ENCODE measurements at places on chromosomes 1 and 21. TPM values are rescaled to one million over a fixed set of nuclear protein-coding genes. Genes with fewer than 3 reads are reported as not detected.

The PROX1 gene
- total RNA-seq, result not detected

DNA sequence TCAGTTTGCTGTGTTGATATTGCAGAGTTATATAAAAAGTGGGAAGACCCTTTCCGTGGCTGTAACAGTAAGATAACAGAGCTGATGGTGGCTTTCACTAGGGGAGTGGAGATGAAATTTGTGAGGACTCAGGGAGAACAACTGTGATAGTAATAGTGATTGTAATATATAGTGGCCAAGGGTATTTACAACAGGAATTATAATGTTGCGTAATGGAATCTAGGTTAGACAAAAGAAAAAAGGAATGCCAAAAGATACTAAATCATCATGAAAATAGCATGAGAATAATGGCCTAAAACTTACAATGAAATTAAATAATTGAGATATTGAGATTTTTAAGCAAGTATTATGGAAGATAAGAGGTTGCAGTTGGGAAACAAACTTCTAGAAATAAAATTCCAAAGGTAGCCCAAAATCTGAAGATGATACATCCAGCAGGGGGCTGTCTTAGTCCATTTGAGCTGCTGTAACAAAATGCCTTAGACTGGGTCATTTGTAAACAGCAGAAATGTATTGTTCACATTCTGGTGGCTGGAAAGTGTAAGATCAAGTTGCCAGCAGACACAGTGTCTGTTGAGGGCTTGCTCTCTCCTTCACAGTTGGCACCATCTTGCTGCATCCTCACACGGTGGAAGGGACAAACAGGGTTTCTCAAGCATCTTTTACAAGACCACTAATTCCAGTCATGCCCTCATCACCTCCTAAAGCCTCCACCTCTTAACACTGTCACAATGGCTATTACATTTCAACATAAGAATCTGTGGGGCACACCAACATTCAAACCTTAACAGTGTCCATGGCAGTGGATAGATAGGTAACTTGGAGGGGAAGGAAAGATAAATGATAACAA is 711.2 kb downstream of the MRPL39 start:
- DNase-seq, result no peak

The HCN3 gene
- 1.5 TPM for total RNA-seq

DNA sequence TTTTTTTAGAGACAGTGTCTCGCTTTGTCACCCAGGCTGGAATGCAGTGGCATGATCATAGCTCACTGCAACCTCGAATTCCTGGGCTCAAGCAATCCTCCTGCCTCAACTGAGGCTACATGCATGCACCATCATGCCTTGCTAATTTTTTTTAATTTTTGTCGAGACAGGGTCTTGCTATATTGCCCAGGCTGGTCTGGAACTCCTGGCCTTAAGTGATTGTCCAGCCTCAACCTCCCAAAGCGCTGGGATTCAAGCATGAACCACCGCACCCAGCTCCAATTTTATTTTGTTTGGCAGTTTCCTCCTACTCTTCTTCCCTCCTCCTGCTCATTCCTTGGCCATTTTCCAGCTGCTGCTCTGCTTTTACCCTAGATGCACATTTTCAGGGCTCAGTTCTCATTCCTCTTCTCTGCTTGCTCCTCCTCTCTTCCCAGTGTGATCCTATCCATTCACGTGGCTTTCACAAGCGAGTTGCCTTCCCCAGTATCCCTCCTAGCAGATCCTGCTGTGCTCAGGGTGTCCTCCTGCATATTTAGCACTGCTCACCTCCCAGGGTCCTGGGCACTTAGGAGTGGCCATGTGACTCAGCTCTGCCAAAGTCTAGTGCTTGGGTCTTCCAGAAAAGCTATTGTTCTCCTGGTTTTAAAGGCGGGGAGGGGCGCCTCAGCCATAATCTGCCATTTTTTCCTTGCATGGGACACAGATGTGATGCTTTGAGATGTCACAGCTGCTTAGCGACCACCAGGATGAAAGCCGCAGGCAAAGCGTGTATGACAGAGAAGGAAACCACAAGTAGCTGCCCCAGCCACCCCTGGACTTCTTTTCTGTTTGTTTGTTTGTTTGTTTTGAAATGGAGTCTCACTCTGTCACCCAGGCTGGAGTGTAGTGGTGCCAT is 33.7 kb downstream of the PSEN2 start:
- DNase-seq, result no peak

DNA sequence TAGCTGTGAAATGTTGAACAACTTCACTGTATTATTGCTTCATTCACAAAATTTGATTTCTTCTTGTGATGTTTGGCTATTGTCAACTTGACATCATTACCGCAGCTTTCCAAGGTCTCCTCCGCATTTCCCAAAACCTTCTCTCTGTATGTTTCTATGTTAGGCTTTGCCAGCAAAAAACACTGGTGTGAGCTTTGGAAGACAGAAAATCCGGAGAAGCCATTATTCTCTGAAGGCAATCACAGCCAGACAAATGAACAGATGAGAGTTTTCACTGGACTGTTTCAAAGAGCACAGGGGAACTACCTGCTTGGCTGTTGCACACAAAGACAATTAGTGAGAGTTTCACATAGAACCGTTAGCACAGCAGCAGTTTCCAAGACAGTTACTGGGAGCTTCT is 609.6 kb downstream of the BRINP3 start:
- no peak for DNase-seq

GRCh38 chr21:46149205-46149901 is 6.0 kb downstream of the FTCD start:
- DNase-seq, result no peak

- no peak for DNase-seq
These were observed 1054.7 kb upstream of the TMPRSS15 start for GRCh38 chr21:19458295-19458694.

The CD2 gene
- 192 TPM for total RNA-seq

The VHLL gene
- total RNA-seq, result not detected

The KLHL12 gene
- 16.5 TPM for total RNA-seq

- DNase-seq, result no peak
These were observed 25.8 kb downstream of the KIF26B start for GRCh38 chr1:245180496-245181157.

DNA sequence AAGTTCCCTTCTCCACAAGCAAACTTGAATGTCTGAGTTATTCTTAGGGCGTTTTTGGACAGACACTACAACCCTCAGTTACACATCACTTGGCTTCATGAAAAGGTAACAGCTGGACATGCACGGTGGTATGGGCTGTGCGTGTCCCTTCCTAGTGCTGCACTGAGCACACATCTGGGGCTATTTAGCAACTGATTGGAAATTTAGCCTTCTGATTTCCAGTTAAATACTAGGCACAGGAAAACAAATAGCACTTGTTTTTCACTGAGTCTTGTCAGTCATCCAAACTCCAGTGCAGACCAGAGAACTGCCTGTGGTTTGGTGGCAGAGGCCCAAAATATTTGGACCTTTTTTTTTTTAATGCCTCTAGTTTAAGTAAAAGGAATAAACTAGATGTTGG is 134.7 kb downstream of the TGFBR3 start:
- no peak for DNase-seq

GRCh38 chr1:203271962-203272632 is 33.2 kb upstream of the BTG2 start:
- DNase-seq, result no peak

DNA sequence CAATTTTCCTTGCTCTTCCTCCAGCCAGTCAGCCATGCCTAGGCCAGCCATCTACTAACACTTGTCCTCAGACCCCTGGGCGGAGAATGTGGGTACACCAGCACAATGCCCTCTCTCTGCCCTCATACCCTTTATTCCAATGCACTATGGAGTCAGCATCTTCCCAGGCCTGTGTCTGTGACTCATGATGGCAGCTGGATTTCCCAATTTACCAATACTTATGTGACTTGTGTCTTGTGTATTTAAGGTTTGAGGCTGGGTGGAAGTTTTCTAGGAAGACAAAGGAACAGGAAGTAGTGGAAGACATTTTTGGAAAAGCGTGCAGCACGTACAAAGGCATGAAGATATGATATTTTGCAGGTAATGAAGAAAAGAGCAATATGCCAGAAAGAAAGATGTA is 114.3 kb downstream of the NMNAT2 start:
- DNase-seq, result no peak

The BEST4 gene
- total RNA-seq, result 0.57 TPM

DNA sequence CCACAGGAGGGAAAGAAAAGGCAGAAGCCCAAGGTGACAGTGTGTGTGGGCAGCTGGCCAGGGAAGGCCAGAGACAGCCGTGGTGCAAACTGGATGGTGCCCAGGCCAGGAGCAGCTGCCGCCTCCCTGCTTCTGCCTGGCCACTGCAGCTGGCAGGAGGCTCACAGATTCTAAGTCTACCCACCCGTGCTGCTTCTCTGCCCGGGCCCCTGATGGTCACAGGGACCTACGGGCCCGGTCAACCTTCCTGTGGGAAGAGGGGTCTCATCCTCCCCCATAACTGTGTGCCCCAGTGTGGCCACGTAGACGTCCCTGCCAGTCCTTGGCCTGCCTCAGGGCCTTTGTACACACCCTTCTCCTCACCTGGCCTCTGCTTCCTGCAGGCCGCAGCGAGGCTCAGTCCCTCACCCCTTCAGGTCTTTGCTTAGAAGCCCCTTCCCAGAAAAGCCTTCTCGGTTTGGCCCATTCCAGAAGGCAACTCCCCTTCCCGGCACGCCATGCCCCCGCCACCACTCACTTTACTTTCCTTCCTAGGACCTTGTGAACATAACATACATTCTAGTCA is 192.6 kb upstream of the AJAP1 start:
- DNase-seq, result no peak

GRCh38 chr1:244231572-244232315 is 180.7 kb downstream of the ZBTB18 start:
- DNase-seq, result no peak

The GBP1 gene
- 87.1 TPM for total RNA-seq

The KRTAP12-2 gene
- not detected for total RNA-seq

- no peak for DNase-seq
These were observed 150.9 kb upstream of the POU3F1 start for GRCh38 chr1:38197312-38198061.

GRCh38 chr1:84957966-84958365 is 38.9 kb downstream of the MCOLN2 start:
- no peak for DNase-seq

DNA sequence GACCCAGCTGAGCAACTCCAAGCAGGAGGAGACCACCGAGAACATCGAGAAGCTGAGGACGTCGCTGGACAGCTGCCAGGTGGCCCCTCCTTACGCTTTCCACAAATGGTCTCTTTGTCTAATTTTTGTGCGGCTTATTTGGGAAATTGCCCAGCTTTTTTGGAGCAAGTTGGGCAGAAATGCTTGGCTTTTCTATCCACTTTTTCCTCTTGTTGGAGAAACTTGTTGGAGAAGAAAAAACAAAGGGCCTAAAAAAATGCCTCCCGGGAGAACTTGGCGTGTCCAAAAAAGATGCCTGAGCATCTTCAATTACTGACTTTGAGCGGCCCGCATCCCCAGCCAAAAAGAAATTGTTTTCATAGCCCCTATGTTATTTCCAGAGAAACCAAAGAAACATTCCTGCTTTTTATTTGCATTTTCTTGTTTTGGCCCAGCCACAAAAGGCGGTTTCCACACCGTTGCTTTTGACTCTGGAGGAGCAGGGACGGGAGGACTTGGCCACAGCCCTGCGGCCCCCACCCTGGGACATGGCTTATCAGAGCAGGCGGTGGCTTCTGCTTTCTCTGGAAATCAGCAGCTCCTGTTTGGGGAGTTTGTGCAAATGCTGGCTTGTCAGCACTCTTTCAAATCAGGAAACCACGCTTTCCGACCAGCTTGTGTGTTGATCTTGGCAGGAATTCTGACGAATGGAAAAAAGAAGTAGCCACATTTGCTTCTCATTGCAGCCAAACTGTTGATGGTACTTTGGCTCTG is 81.2 kb upstream of the EFHD2 start:
- no peak for DNase-seq

GRCh38 chr1:174968750-174969244 is 30.9 kb upstream of the CACYBP start:
- peak; percentile 88 for DNase-seq

The CD58 gene
- 39.6 TPM for total RNA-seq

The TBX15 gene
- total RNA-seq, result not detected

DNA sequence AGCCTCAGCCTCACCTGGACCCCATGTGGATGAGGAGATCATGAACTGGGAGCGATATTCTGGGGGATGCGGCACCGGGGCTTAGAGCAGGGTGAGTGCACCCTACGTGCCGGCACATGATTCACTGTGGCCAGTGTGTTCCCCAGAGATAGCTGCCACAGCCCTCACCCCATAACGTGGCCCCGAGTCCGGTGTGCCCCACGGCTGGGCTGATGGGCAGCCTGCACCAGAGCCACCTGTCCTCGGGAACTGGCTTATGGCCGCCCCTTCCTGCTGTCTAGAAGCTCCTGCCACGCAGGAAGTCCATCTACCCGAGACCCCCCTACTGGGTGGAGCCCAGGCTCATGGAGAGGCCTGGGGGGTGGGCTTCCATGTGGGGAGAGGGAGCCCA is 39.1 kb upstream of the SLC19A1 start:
- DNase-seq, result no peak

GRCh38 chr1:172442843-172443565 is 865 bp downstream of the PIGC start:
- DNase-seq, result peak; percentile 16

DNA sequence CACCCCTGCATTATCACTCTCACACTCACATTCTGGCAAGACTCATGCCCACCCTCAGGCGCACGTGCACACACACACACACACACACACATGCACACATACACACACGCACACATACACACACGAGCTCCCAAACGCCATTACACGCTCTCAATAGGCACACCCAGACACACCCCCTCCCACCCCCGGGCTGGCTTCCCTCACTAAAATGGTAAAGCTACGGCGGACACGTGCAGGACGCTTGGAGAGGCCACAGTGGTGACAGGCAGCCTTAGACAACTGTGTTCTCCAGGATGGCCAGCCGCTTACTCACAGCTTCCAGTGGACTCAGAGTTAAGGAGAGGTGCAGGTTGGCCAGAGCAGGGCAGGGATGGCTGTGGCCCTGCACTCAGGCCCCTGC is 10.1 kb downstream of the MATN1 start:
- no peak for DNase-seq

- no peak for DNase-seq
These were observed 49.0 kb downstream of the JAK1 start for GRCh38 chr1:64917328-64917861.

GRCh38 chr21:45364468-45365185 is 40.3 kb upstream of the COL18A1 start:
- no peak for DNase-seq

The DTL gene
- 4.7 TPM for total RNA-seq

- DNase-seq, result no peak
These were observed at the start of gene ENAH for GRCh38 chr1:225652729-225653462. TSS of gene ENAH (minus strand) at chr1:225653123. CDS start at chr1:225652690, 433 bp downstream.

The S100A7A gene
- not detected for total RNA-seq

DNA sequence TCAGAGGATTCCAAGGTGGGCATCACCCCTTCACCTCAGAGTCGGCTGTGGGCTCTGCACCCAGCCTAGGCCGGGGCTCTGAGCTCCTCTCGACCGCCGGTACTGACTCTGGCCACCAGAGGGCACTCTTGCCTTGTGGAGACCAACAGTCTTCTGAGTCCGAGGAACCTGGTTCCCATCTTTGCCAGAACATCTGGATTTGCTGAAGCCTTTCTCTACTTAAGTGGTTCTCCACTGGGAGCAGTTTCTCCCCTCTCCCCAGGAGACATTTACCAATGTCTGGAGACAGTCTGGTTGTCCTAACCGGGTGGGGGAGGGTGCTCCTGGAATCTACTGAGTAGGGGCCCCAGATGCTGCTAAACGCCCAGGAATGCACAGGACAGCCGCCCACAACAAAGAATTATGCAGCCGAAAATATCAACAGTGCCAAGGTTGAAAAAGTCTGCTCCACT is 9.4 kb downstream of the ETV3L start:
- DNase-seq, result peak; percentile 76

The C1orf105 gene
- total RNA-seq, result not detected

Measured in CD4-positive, CD25-positive, alpha-beta regulatory T cell (primary cell).